ENCODE measurements at places on chromosomes 7 and 10. TPM values are rescaled to one million over a fixed set of nuclear protein-coding genes. Genes with fewer than 3 reads are reported as not detected.

Gene NOLC1
- total RNA-seq: 58.2 TPM

Gene HOXA7
- total RNA-seq: 12.9 TPM

Gene CYP3A7
- total RNA-seq: not detected

Gene CALML3
- not detected for total RNA-seq

Gene CLRN3
- not detected for total RNA-seq

Gene CCDC146
- total RNA-seq: 17.6 TPM

Gene IDI1
- total RNA-seq: 41.0 TPM

Gene ACTR3C
- total RNA-seq: 0.44 TPM

Gene C10orf67
- total RNA-seq: 1.6 TPM

Gene PILRA
- total RNA-seq: 14.4 TPM

Gene PTPRZ1
- 26.4 TPM for total RNA-seq

Gene ANKRD30A
- 0.22 TPM for total RNA-seq

Gene C10orf105
- 0.30 TPM for total RNA-seq

DNA sequence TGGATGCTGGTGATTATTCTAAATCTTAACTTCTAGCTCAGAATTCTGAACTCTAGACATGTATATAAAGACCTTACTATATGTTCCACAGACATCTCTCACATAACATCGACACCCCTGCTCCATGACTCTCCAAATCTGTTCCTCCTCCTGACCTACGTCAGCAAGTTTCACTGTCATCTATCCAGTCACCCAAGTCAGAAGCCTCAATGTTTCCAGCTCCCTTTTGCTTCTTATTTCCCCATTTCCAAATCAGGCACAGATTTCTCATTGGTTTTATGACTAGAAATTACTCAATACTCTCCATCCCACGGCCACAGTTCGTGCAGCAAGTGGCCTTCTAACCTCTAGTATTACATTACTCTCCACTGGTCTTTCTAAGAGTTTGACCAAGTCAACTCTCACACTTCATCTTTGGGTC lies 28.5 kb downstream of the EPC1 start:
- DNase-seq: no peak
- H3K27ac ChIP-seq: peak overlapping the region; percentile 56
- H3K4me3 ChIP-seq: no peak overlapping the region
- H3K4me1 ChIP-seq: peaks cover 43% of the 10 kb centered on the region

GRCh38 chr7:67604461-67605386 lies 608.1 kb downstream of the TYW1 start:
- H3K4me1 ChIP-seq: no peaks in the 10 kb centered on the region
- H3K27ac ChIP-seq: no peak overlapping the region
- H3K36me3 ChIP-seq: no peaks in the 10 kb centered on the region
- H3K4me3 ChIP-seq: no peak overlapping the region
- H3K27me3 ChIP-seq: no peaks in the 10 kb centered on the region
- DNase-seq: no peak

GRCh38 chr10:99456931-99457288 lies 26.5 kb upstream of the GOT1 start:
- DNase-seq: no peak
- no peak overlapping the region for H3K27ac ChIP-seq
- no peak overlapping the region for H3K4me3 ChIP-seq
- no peaks in the 10 kb centered on the region for H3K27me3 ChIP-seq
- H3K4me1 ChIP-seq: no peaks in the 10 kb centered on the region

DNA sequence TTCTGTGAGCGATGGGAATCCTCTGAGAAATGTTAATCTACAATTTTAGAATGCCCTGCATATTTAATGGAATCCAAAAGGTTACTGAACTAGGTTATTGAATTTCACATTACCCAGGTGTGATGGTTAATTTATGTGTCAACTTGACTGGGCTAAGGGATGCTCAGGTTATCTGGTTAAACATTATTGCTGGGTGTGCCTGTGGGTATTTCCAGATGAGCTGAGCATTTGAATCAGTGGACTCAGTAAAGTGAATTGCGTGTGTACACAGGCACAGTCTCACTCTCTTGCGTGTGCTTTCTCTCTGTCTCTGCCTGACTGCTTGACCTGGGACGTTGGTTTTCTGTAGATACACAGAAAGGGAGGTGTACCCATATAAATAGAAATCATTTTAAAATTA lies 21.7 kb downstream of the RNF32 start:
- no peak for DNase-seq
- no peaks in the 10 kb centered on the region for H3K27me3 ChIP-seq
- H3K4me3 ChIP-seq: no peak overlapping the region
- H3K36me3 ChIP-seq: no peaks in the 10 kb centered on the region
- H3K27ac ChIP-seq: no peak overlapping the region

DNA sequence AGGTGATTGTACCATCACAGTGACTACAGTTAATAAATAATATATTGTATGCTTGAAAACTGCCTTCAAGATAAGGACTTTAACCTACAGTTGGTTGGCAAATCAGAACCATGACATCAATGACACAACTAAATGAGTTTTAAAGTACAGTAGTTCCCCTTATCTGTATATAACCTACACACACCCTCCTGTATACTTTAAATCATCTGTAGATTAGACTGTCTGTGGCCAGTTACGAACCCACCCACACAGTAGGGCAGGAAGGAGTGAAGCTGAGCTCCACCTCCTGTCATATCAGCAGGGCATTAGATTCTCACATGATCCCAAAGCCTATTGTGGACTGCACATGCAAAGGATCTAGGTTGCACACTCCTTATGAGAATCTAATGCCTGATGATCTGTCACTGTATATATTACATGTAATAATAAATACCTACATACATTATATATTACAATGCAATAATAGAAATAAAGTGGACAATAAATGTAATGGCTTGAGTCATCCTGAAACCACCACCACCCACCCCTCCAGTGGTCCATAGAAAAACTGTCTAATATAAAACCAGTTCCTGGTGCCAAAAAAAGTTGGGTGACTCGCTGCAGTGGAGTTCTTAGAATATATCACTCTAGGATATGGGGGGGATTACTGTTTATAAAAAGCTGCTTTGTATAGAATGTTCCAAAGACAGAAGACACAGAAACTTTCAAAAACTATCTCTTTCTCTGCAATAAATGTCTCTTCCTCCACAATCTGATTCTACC lies 5.6 kb downstream of the TPK1 start:
- H3K27me3 ChIP-seq: no peaks in the 10 kb centered on the region
- H3K4me3 ChIP-seq: no peak overlapping the region
- DNase-seq: no peak
- H3K4me1 ChIP-seq: peaks cover 14% of the 10 kb centered on the region
- H3K27ac ChIP-seq: no peak overlapping the region

- no peak overlapping the region for H3K4me3 ChIP-seq
- H3K4me1 ChIP-seq: peaks cover 4% of the 10 kb centered on the region
- H3K36me3 ChIP-seq: no peaks in the 10 kb centered on the region
- no peak overlapping the region for H3K27ac ChIP-seq
- no peak for DNase-seq
Observed at GRCh38 chr7:76151932-76152331, 49.8 kb upstream of the SRRM3 start.

- no peaks in the 10 kb centered on the region for H3K36me3 ChIP-seq
- no peak overlapping the region for H3K27ac ChIP-seq
- DNase-seq: no peak
- H3K4me3 ChIP-seq: no peak overlapping the region
- H3K4me1 ChIP-seq: no peaks in the 10 kb centered on the region
Observed at GRCh38 chr7:108351729-108352131, 104.5 kb downstream of the NRCAM start.

- no peaks in the 10 kb centered on the region for H3K36me3 ChIP-seq
- no peaks in the 10 kb centered on the region for H3K27me3 ChIP-seq
- H3K4me1 ChIP-seq: peaks cover 58% of the 10 kb centered on the region
- no peak overlapping the region for H3K4me3 ChIP-seq
Observed at GRCh38 chr7:137933270-137934017, 68.4 kb downstream of the CREB3L2 start.

DNA sequence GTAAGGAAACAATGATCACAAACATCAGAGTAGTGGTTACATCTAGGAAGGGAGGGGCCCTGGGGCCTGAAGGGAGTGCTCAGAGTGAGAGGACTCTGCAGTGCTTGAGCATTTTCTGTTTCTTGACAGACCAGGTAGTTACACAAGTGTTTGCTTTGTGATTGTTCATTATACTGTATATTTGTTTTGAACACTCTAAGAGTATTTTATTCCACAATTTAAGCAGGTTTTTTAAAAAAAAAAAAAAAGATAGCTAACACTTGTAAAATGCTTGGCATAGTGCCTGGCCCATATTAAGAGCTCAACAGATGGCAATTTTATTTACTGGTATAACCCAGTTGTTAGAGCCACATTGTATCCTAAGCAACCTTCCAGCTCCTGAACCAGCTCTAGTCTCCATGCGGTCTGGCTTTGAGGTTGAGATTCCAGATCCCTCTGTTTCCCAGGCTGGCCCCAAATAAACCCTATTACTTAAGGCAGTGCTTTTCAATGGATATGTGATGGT lies 20.1 kb upstream of the ATXN7L1 start:
- no peaks in the 10 kb centered on the region for H3K4me1 ChIP-seq
- DNase-seq: no peak
- no peaks in the 10 kb centered on the region for H3K36me3 ChIP-seq
- no peak overlapping the region for H3K27ac ChIP-seq
- H3K27me3 ChIP-seq: no peaks in the 10 kb centered on the region

- H3K36me3 ChIP-seq: no peaks in the 10 kb centered on the region
- peaks cover 8% of the 10 kb centered on the region for H3K4me1 ChIP-seq
- no peaks in the 10 kb centered on the region for H3K27me3 ChIP-seq
- H3K4me3 ChIP-seq: no peak overlapping the region
- no peak overlapping the region for H3K27ac ChIP-seq
- DNase-seq: no peak
Observed at GRCh38 chr7:464454-465401, 54.9 kb downstream of the PDGFA start.

- DNase-seq: no peak
- H3K36me3 ChIP-seq: no peaks in the 10 kb centered on the region
- no peak overlapping the region for H3K27ac ChIP-seq
- no peaks in the 10 kb centered on the region for H3K4me1 ChIP-seq
Observed at GRCh38 chr10:83673316-83673715, 466.0 kb upstream of the GHITM start.

DNA sequence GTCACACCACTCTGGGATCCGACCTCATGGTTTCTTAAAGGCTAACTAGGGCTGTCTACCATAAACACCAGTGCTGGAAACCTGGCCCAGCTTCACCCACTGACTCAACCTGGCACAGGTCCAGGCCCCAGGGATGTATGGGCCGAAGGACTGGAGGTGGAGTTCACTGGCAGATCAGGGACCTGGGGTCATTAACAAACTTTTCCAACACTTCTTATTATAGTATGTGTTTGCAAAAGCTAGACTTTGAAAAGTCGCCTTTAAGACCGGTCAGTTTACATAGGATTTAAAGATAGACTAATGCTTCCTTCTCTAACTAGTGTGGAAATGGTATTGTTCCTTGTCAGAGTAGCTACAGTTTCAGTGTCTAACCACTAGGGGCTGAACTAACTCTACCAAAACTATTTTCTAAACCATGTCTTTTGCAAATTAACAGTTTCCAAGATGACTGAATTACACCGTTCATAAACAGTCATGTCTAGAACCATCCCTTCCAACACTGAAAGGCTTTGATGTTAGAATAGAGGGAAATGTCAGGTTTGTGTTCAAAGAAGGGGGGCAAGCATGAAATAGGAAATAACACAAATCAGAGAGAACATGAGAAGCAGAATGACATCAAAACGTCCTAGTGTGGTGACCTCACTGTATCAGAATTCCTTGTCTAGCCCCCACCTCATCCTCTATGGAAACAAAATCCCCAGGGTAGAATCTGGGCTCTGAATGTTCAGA lies 29.7 kb downstream of the STN1 start:
- H3K27ac ChIP-seq: no peak overlapping the region
- H3K4me3 ChIP-seq: no peak overlapping the region
- peaks cover 3% of the 10 kb centered on the region for H3K36me3 ChIP-seq
- H3K27me3 ChIP-seq: no peaks in the 10 kb centered on the region
- peak; percentile 25 for DNase-seq

DNA sequence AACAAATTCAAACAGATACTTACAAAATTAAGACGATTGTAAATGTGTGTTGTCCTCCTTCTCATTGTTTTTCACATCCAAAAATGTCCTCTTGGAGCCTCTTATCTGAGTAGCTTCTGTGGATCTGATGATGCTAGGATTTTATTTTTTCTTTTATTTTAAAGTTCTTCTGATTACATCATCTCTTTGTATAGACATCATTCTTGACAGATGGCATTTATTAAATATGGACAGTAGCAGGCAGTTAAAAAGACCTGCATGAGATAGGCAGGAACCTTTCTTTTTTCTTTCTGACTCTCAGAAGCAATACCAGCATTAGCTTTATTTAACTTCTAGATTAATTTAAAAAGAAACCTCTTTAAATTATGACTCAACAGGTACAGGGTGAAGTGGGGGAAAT lies at the start of gene RPA3:
Gene RPA3 (minus strand): TSS at position 116 of the 400 bp plus-strand sequence. CDS start 78,189 bp downstream, outside the sequence.
- H3K4me3 ChIP-seq: no peak within 1 kb of the TSS
- DNase-seq: no peak
- no peaks in the 10 kb centered on the region for H3K36me3 ChIP-seq

DNA sequence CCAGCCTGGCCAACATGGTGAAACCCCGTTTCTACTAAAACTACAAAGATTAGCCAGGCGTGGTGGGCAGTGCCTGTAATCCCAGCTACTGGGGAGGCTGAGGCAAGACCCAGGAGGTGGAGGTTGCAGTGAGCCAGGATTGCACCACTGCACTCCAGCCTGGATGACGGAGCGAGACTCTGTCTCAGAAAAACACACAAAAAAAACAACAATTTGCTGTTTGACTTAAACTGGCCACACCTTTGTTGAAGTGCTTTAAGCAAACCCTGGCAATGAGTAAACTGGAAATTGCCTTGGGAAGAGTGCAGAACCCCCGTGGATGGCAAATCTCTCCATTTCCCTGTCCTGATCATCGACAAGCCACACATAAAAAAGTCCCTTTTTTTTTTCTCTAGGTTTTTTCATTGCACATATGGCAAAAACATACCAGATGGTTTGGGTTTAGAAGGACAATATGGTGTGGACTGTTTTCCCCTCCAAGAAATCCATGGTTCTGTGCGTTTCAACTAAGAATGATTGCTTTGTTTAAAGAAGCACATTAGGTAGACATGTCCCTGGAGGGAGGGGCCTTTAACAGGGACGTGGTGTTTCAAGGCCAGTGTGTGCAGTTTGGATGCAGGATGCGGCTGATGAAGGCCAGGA lies 76.9 kb downstream of the NRP1 start:
- no peak overlapping the region for H3K27ac ChIP-seq
- peaks cover 50% of the 10 kb centered on the region for H3K4me1 ChIP-seq
- no peak overlapping the region for H3K4me3 ChIP-seq
- no peaks in the 10 kb centered on the region for H3K27me3 ChIP-seq
- no peak for DNase-seq

DNA sequence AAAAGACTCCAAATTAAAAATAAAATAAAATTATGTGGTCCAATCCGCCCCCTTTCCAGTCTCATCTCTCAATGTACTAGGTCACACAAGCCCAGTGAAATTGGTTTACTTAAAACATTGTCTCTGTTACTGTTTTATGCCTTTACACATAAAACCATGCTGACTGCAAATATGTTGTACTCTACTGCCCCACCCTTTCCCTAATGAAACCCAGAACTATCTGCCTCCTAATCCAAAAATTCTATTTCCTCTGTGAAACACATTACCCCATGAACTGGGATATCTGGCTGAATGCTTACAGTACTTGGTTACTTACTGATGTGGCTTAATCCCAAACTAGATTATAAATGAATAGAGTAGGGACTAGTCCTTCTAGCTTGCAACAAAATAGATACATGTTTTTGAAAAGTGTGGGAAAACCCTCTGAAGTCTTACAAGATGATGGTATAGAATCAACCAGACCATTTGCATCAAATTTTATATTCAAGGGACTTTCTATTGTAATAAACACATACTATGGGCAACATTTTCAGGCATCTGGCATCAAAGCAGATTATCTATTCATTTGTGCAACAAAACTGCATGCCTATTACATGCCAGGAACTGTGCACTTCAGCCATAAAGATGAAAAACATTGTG lies 10.0 kb upstream of the KMT2E start:
- H3K4me3 ChIP-seq: no peak overlapping the region
- H3K4me1 ChIP-seq: peaks cover 69% of the 10 kb centered on the region
- no peaks in the 10 kb centered on the region for H3K27me3 ChIP-seq
- no peak for DNase-seq
- H3K27ac ChIP-seq: peak overlapping the region; percentile 62

All from tibial nerve (tissue), 4 donors.